HCT116 (cell line): ENCODE measurements at places on chromosomes 7 and 10. TPM values are rescaled to one million over a fixed set of nuclear protein-coding genes. Genes with fewer than 3 reads are reported as not detected.

- DNase-seq = no peak
These were observed 18.5 kb downstream of the SLC13A4 start for GRCh38 chr7:135709508-135709907.

GRCh38 chr10:20380401-20380800 is 516.7 kb downstream of the NEBL start:
- no peak for DNase-seq

Gene MEST
- total RNA-seq = 49.5 TPM

Gene FOXP2
- 2.5 TPM for total RNA-seq
